ENCODE measurements at places on chromosomes 4 and X.

- ATAC-seq: peak; percentile 29
Measured at GRCh38 chrX:75229774-75230173, 44.1 kb upstream of the UPRT start.

GRCh38 chr4:4693755-4694295 is 152.0 kb upstream of the STX18 start:
- no peak for ATAC-seq

DNA sequence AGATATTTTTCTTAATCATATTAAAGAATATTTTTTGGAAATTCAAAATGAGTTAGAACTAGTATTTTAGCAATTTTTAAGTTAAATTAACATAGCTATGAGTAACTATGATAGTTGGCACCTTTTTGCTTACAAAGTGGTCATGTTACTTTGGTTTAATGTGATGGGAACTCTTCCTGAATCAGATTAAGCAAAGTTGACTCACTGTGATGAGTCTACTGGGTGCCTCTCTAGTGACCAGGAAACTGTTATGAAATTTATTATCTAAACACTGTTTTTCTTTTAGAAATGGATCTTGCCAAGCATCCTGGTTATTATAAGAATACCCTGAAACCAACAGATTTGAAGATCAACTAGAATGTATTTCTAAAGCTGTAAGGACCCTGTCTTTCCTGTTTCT is 985.8 kb downstream of the TRAM1L1 start:
- ATAC-seq: no peak

DNA sequence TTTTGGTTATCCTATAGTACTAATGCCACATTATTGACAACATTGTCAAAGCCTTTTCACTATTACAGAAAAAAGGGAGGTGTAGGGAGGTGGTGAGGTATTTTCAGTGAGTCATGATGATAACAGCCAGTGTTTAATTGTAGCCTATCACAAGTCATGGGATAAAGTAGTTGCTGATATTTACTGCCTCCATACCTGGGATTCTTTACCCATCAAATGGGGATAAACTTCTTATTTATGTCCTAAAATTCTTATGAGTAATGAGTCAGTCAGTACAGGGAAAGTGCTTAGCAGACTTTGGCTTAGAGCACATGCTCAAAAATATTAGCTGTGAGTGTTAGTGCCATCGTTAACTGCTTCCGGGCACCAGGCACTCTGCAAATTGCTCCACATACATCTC is 25.7 kb downstream of the ADGRG2 start:
- no peak for ATAC-seq

DNA sequence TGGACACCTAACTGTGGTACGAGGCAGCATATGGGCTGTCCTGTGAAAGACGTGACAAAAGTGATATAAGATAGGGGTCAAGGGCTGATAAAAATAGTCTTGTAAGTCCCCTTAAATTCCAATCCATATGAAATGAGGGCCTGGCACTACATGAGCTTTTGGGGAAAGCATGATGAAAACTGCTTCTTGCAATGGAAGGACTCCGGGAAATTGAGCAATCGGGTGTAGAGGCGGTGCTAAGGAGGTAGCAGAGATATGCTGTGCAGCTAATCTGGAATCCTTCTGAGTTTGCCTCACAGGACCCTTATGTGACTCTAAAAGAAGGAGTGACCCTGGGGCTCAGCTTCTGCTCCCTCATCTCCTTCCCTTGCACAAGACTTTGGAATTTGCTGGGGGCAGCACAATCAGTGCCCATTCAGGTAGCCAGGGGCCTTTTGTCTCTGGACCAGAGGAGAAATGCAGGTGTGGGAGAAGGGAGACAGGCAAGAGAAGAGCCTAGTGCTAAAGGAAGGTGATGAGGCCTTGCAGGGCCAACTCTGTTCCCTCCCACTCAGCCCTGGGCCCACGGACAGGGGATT is 12.8 kb downstream of the CLDN2 start:
- ATAC-seq: no peak

DNA sequence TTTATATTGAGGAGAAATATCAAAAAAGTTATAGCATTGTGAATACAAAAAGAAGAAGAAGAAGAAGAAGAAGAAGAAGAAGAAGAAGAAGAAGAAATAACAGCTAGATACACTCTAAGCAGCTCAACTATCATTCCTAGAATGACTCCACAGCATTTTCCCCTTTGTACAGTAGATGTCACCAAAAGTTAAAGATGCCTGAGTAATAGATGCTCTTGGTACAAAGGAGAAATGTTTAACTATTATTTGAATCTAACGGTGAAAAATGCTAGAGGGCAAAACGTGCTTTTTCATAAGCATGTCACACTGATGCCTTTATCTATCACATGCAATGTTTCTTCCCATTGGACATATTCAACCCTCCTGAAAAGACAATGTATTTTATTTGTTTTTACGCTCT is 178.4 kb upstream of the GPRIN3 start:
- ATAC-seq: no peak

GRCh38 chr4:98993419-98994071 is 2.0 kb upstream of the METAP1 start:
- no peak for ATAC-seq

GRCh38 chr4:125321709-125322365 is 7.1 kb downstream of the FAT4 start:
- ATAC-seq: no peak

GRCh38 chr4:171342646-171343045 is 470.6 kb upstream of the GALNTL6 start:
- no peak for ATAC-seq

GRCh38 chrX:20529711-20530110 is 263.0 kb upstream of the RPS6KA3 start:
- ATAC-seq: no peak

DNA sequence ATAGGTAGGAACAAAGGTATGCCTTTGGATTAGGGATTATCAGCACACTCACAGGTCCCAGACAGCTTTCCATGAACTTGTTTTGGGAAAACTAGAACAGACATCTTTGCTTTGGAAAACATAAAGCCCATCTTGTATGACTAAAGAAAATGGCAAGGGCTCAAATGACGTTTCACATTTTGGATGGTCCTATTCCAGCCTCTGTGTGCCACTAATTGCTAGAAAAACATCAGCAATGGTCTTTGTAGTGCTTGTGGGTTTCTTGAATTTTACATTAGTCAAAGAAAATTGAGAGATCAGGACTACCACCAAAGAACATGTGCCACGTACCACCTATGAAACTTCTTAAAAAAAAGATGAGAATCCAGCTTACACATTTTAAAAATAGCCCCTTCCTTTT is 111.4 kb downstream of the HDAC8 start:
- no peak for ATAC-seq

- peak; percentile 53 for ATAC-seq
Measured at GRCh38 chr4:184400375-184400870, 73.9 kb downstream of the IRF2 start.

GRCh38 chrX:72498782-72499181 is 73.9 kb downstream of the HDAC8 start:
- ATAC-seq: no peak

GRCh38 chr4:2914256-2915126 is 48.7 kb downstream of the NOP14 start:
- ATAC-seq: peak; percentile 57

DNA sequence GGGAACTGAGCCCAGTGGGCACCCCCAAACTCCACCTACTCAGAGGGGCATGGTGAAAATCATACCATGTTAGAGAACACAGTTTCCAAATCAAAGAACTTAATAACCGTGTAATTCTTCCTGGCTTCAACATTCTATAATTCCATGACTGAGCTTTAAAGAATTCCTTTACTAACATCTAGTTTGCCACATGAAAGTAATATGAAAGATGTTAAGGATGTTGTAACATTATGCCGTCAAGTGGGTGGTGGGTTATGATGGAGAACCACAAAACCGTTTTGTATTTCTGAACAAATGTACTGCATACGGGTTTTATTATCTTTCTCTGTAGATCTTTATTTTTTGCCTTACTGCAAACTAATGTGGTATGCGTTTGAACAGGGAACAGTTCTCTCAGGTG is 549.0 kb upstream of the MAGEB2 start:
- no peak for ATAC-seq

- ATAC-seq: no peak
Measured at GRCh38 chr4:113641025-113641431, 120.5 kb downstream of the CAMK2D start.

DNA sequence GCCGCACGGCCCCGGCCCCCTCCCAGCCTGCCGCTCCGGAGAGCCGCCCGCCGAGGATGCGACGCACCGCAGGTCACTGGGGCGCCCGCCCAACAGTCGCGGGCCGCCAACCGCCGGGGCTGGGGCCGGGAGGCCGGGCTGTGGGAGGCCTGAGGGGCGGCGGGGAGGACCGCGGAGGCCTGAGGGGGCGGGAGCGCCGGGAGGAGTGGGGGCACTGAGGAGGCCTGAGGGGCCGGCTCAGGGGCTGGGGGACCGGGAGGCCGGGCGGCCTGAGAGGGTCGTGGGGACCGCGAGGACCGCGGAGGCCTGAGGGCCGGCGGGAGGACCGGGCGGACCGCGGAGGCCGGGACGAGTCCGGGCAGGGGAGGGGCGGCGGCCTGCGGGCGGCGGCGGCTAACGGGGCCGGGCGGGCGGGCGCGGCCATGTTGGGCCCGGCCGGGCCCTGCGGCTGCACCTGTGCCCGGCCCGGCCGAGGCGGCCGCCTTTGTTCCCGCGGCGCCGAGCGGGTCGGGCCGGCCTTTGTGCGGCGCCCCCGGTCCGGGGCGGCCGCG is 353 bp downstream of the NSD2 start:
- no peak for ATAC-seq

Data from activated T-helper 17 cell treated with anti-CD3 and anti-CD28 coated beads, Interleukin-2, amount 50 U/mL, for 72 hours (primary cell).